Urothelium cell line (cell line): ENCODE measurements at places on chromosomes 12 and 14.

DNA sequence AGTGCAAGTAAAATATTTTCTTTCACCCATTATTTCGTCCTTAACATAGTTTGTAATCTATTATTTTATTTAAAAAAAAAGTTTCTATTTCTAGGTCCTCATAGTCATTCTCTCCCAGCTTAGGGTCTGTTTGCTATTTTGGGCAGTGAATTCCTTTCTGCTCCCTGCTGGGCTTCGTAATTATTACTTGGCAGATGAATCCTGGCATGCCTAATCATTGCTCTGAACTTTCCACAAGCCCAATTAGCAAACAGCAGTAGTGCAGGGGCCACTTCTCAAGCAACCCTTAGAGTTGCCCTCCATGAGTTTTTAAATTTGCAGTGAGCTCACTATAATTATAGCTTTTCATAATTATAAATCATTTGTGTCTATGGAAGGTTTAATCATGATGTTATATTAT, 1378.3 kb upstream of the SEL1L start:
- no peak for DNase-seq

- no peak for DNase-seq
Observed at GRCh38 chr14:60154671-60155070, 10.5 kb downstream of the DHRS7 start.

- no peak for DNase-seq
Observed at GRCh38 chr12:120470150-120470784, 719 bp upstream of the SRSF9 start.

DNA sequence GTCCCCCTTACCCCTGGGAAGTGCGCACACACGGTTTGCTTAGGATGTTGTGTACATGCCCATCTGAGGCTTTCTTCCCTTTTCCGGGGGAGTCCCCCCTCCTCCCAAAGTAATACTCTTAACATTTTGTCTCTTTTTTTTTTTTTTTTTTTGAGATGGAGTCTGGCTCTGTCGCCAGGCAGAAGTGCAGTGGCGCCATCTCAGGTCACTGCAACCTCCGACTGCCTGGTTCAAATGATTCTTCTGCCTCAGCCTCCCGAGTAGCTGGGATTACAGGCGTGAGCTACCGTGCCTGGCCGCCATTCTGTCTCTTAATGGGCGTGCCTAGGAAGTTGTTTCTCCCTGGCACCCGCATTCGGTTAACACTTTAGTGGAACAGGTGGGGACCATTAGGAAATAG, 4.5 kb upstream of the GMFB start:
- no peak for DNase-seq

- DNase-seq, result no peak
Observed at GRCh38 chr14:77203611-77204458, 22.2 kb downstream of the TMEM63C start.

DNA sequence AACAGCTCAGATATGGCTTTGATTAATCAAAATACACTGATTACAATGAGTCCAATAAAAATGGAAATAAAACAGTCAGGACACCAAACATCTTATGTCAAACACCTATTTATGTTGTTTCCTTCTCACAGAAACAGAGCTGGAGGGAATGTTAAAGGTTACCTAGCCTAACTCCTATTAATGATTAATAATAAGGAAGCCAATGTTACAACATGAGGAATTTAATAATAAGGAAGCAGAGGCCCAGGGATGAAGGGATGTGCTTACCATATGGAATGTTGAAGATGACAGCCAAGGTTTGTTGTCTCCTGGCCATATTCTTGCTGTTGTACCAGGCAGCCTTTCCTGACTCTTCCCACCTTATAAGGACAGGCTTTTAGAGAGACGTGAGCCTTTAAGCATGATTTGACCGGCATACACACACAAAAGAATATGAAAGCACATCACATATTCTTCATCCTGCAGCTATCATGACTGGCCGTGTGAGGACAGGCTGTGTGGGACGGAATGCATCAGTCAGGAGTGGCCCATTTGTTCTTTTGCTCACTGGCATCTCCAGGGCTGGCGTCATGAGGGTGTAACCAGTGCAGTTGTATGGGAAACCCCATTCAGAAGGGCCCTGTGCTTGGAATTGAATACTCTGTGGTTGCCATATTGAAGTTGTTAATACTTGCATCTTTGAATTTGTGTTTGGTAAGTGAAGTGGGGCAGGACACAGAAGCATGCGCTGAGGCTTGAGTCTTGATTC, 3.1 kb upstream of the GPRC5D start:
- DNase-seq, result no peak

DNA sequence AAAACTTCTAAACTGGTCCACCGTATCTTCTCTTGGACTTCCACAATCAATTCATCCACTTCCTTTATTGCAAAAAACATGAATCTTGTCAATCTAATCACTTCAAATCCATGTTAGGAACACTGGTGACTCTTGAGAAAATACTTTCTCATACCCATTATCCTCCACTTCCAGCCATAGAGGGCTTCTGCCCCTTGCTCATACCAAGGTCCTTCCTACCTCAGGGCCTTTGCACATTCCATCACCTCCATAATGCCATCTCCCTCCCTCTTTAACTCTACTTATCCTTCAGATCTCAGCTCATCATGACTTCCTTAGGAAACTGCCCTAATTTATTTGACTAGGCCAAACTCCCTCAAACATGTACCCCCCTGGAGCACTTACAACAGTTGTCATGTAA, 16.6 kb downstream of the STXBP6 start:
- no peak for DNase-seq

DNA sequence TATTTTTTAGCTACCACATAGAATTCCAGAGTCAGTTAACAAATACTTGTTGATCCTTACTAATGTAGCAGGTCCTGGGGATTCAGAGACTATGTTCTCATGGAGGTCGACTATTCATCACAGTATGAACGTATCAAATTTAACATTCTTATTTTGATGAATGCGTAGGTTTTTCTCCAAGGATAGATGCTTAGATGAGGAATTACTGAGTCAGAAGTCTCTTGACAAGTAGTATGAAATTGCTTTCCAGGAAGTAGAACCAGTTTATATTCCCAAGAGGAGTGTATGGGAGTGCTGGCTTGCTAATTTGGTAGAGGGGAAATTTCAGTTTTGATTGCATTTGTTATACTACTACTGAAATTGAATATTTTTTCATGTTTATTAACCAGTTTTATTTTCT, 42.8 kb upstream of the CRADD start:
- no peak for DNase-seq

- no peak for DNase-seq
Observed at GRCh38 chr14:97912217-97912616, 1115.0 kb downstream of the VRK1 start.

DNA sequence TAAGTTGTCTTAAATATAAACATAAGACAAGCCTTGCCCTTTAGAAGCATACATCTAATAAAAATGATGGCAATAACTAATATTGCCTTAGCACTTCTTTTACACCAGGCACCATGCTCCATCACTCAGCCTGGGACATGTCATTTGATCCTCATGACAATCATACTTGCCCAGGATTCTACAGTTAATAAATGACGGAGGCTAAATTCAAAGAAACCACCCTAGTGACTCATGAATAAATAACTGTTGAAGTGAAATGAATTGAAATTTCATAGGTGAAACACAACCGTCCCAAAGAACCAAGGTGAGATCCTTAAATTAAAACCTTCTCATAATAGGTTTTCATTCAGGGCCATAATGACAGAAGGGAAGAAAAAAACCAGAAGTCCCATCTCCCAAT, 89.5 kb downstream of the GRIN2B start:
- no peak for DNase-seq

GRCh38 chr14:91295851-91296796, 51.6 kb upstream of the GPR68 start:
- DNase-seq, result no peak

- DNase-seq, result no peak
Observed at GRCh38 chr12:113537751-113538087, 66.0 kb upstream of the LHX5 start.

DNA sequence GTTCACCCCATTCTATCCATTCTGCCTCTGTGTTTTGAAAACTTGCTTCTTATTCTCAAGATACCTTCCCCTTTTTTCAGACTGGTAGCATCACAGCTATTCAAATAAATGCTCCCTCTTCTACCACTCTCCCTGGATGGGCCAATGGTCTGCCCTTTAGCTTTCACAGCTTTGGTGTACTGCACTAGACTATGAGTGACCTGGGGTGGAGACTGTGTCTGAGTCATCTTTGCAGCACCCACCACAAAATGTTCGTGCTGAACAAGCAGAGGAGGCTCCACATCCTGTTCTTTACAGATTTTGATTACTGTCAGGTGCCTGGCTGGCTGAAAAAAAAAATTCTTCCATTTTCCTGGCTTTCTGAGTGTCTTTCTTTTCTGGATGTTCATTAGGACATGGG, 1104.1 kb upstream of the TMEM132C start:
- peak; percentile 72 for DNase-seq

- no peak for DNase-seq
Observed at GRCh38 chr14:68282479-68283377, 463.1 kb downstream of the RAD51B start.

DNA sequence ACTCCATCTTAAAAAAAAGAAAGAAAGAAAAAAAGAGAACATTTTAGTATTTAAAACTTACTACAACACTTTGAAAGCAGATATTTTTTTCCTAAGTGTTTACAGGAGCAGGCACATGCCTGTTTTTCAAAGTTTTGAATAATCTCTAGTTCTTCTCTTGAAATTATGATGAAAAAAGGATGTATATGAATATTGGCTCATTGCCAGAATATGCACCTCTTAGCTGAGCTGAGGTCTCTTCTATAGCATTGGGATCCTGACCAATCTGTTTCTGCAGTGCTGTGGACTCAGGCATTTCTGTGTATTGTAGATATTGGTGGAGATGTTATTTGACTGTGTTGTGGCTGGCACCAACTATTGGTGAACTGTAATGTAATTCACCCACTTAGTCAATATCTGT, 15.0 kb downstream of the TECPR2 start:
- DNase-seq, result no peak

DNA sequence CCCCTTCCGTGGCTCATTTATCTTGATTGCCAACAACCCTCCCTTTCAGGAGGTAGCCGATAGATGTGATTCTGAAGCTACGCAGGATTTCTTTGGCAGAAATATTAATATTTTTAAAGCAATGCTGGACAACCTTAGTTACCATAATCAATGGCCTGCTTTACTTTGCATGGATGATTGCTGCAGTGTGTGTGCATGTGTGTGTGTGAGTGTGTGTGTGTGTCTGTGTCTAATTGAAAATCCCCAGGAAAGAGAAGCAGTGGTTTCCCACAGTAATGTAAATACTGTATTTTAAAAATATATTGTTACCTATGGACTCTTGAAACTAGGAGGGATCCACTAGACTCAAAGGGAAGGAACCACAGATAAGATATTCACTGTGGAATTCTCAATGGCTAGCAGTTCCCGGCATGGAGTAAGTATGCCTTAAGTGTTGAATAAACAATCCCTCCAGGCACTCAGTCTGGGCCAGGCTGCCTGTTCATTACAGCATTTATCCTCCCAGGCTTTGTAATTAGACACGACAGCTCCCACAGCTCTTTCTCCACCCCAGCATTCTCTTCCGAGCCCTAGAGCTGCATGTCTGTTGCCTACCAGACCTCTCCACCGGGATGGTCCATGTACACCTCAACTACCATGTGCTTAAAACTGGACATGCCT, 22.5 kb upstream of the C14orf132 start:
- no peak for DNase-seq

GRCh38 chr12:116975779-116976393, 65.1 kb downstream of the FBXW8 start:
- DNase-seq, result no peak

DNA sequence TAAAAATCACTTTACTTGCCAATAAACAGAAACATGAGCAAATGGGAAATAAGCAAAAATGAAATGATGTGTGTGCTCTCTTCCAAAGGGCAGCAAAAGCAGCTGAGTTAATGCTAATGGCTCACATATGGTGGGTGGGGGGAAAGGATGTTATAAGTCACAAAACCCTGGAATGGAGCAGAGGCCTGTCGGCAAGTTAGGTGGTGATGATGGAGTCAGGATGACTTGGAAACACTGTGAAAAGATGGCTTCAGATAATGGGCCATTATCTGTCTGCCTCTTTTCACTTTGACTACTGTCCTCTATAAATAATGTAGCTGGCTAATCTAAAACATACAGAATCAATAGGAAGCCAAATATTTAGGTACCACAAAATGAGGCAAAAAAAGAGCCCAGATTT, 228.7 kb downstream of the APAF1 start:
- DNase-seq, result no peak

- DNase-seq, result no peak
Observed at GRCh38 chr12:75646329-75647210, 135.2 kb upstream of the KRR1 start.

GRCh38 chr12:5480938-5481303, 49.0 kb downstream of the NTF3 start:
- no peak for DNase-seq

DNA sequence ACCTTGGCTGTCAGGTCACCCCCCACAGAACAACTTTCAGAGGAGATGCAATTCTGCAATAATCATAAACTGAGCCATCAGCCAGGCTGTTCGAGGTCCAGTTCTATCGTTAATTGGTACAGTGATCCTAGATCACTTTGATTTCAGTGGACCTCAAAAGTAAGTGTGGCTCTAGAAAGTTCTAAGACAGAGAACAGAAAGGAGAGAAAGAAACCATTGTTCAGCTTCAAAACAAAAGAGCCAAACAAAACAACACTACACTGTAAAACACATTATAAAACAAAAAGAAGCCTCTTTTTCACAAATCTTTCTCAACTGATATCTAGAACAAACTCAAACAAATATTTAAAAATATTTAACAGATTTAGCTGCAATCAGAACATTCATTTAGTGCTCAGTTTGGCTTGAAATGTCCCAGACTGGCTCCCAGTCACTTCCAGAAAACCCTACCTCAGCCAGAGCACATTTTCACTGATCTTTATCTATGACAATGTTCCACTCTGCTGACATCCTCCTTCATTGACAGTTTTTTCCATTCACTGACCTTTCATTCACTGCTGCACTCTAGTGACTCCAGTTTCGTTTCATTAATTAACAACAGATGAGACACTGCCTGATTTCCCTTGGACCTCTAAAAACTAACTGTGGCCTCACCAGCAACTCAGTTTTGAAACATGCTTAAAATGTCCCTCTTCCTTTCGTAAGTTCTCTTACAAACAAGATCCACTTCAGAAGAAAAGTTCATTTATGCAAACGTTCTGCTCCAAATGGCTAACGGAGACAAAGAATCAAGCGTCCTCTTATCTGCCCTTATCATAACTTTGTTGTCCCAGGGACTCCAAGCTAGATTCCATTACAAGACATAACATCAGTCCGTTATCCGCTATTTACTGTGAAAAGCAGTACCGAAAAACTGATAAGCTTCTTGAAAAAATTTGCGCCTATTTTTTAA, 56.8 kb downstream of the DUSP16 start:
- DNase-seq, result no peak

GRCh38 chr12:93025145-93026103, 96.3 kb upstream of the EEA1 start:
- DNase-seq, result no peak
